ENCODE measurements at places on chromosomes 4 and X.

GRCh38 chr4:188015025-188015940 lies 19.7 kb downstream of the ZFP42 start:
- DNase-seq = no peak

- DNase-seq = no peak
Observed at GRCh38 chrX:64176876-64177275, 28.6 kb downstream of the AMER1 start.

DNA sequence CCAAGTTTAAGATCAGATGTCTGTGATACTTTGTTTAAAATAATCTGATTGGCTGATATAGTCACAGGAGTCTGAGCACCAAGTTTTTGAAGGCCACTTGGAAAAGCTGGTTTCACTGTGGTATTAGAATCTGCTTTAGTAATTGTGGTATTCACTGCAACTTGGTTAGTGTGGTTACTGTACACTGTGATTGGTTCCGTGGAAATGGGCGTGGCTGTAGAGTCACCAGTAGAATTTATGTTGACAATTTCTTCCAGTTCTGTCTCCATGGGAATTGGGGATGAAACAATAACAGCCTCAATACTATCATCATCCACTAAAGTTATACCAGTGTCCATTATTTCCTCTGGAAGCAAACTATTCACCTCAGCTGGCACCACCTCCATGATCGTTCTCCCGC lies 26.2 kb downstream of the LIN54 start:
- no peak for DNase-seq

DNA sequence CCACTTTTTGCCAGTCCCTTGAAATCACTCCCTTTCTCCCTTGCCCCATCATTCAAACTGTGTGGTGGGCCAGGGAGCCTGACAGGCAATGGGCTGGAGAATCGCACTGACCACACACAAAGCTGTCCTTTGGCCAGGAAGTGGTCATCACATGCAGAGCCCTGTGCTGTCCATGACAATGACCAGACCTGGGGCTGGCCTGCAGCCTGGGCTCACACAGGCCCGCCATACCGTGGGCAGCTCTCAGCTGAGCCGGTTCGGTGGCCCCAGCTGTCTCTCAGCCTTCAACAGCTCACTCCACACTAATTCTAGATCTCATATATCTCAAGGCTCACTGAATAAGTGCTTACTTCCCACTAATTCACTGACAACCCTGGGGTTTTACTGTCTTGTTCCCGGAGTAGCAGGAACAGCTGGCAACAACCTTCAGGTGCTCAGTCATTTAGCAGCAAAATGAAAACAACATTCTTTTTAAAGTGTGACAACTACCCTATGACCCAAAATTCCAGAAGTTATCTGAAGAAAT lies 48.0 kb downstream of the USP46 start:
- no peak for DNase-seq

- DNase-seq = no peak
Observed at GRCh38 chr4:99845179-99845578, 28.6 kb downstream of the DAPP1 start.

DNA sequence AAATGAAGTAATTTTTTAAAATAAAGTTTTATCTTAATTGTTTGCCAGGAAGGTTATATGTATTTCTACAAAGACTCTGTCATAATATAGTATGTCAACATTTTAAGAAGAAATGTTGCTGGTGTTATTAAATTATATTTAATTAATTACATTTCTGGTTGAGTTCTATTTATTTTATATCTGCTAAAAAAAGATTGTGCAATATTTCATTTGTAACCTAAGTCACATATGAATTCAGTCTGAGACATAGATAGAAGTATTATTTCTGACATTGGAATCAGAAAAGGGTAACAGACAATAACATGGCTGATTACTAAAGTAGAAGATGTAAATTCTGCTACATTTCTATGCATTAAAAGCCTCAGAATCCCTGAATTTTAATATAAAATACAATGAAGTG lies 1985.1 kb downstream of the C4orf33 start:
- no peak for DNase-seq

GRCh38 chr4:160319868-160320260 lies 1217.0 kb downstream of the RAPGEF2 start:
- no peak for DNase-seq

- no peak for DNase-seq
Observed at GRCh38 chr4:123297836-123298235, 98.8 kb upstream of the SPRY1 start.

GRCh38 chrX:109600237-109600651 lies 24.7 kb downstream of the KCNE5 start:
- peak; percentile 2 for DNase-seq

GRCh38 chrX:69024931-69025330 lies 140.3 kb downstream of the PJA1 start:
- DNase-seq = no peak

GRCh38 chr4:1984406-1985191 lies 24.2 kb downstream of the NELFA start:
- DNase-seq = no peak

GRCh38 chr4:118807659-118808058 lies 28.3 kb downstream of the SEC24D start:
- no peak for DNase-seq

- no peak for DNase-seq
Observed at GRCh38 chr4:182350041-182350440, 106.8 kb downstream of the TENM3 start.

- DNase-seq = no peak
Observed at GRCh38 chrX:119231936-119232445, 4.1 kb upstream of the PGRMC1 start.

- DNase-seq = no peak
Observed at GRCh38 chr4:113893546-113893945, 85.9 kb downstream of the ARSJ start.

DNA sequence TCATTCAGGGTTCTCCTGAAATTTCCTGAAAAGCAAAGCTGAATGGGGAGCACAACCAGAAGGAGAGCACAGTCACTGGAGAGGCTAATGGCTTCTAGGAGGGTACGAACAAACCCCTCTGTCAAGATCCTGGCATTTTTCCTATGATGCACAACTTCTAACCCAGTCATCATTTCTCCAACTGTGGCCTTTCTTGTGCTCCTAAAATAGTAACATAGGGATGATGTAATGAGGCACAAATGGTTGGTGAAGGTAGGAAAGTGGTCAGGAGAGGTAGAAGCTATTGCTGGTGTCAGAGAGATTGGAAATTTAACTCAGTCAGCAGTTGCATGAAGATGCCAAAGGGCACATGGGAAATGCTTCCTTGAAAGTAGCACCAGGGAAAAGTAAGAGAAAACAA lies 52.7 kb downstream of the SLC10A7 start:
- no peak for DNase-seq

DNA sequence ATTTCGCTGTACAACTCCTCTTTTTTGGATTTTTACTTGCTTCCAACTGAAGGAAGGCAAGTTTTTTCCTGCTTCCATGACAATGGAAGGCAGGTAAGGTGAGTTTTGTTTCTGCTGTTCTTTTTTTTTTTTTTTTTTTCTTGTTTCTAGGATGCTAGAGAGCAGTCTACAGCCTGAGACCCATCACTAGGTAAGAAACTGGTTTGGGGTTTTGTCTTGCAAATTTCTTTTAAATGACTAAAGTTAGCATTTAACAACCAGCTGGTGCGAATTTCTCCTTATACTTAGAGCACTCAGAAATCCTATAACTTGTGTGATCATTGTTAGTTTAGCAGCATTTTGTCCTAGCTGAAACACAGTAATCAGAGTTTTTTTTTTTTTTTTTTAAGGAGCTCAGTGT lies 378.4 kb upstream of the CNKSR2 start:
- no peak for DNase-seq

DNA sequence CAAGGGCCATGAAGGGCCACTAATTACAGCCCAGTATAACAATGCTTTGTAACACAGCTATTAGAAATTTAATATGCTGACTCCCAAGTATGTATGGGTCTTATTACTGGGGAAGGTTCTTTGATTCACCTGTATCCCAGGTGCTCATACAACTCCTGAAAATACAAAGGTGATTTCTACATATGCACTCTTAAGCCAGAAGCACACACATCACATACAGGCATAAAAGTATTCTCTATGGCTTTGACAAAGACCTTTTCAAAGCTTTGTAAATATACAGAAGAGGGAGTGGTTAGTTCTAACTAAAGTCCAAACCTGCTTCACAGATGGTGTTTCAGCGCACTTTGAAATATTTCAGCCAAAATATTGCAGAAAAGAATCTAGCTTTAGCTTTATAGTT lies 191.5 kb downstream of the SNCA start:
- DNase-seq = peak; percentile 15

- DNase-seq = no peak
Observed at GRCh38 chr4:3867403-3868100, 101.4 kb downstream of the ADRA2C start.

- no peak for DNase-seq
Observed at GRCh38 chr4:151417164-151417571, 8.2 kb downstream of the FHIP1A start.

DNA sequence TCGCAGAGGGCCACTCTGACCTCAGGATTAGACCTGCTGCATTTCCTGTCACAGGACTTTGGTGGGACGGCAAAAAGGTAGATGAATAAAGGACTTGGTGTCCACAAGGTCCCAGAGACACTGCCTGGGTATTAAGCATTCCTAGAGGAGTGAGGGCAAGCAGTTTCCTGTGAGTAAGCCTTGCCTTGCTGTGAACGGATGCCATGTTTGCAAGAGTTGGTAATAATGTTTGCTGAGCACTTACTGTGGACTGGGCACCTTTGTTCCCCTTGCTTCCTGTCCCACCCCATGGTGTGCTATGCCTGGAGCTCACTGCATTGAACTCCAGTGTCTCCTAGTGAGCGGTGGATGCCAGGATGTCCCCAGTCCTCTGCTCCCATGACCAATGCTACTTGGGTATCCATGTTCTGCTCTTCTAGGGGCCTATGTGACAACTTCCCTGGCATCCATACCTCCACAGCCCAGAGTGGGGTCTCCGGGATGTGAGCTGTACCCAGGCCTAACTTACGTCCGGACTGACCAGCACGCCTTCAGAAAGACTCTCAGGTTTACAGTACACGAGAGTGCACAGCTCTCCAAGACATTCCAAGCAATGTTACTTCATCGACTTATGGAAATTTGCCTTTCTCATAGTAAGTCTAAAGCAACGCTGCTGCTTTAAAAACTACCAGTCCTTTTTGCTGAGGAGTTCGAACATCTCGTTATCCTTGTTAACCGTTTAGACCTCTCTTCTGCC lies 95.5 kb upstream of the MSX1 start:
- DNase-seq = no peak

GRCh38 chr4:158970812-158971211 lies 132.1 kb upstream of the RAPGEF2 start:
- DNase-seq = no peak

DNA sequence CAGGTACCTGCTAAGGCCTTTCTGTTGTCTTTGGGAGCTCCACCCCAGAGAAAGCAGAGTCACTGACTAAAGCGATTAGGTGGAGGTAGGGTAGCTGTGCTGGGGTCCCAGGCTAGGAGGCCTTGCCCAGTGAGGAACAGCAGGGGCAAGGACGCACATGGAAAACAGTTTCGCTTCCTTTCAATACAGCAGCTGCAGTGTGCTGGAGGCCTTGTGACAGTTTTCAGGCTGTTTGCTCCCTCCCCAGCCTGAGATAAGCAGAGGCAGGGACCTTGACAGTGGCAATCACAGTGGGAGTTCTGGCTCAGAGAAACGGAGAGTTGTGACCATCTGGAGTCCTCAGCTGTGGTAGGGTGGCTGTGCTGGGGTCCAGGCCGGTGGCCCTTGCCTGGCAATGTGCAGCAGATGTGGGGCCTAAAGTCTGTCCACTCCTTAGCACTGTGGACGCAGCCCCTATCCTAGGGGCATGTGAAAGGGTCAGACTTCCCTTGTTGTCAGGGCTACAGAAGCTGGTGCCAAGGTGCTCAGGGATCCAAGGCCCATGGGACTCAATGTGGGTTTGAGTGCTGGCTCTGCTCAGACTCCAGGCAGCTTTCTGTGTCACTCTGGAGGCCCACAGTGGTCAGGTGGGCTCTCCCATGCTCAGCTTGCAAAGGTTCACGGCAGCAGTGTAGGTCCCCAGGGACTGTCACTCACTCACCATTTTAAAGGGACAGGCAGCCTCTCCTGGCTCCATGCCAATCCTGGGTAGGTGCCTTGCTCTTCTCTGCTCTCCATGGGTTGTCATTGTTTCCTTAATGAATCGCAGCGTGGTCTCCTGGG lies 534.9 kb upstream of the FMR1 start:
- DNase-seq = peak; percentile 94

DNA sequence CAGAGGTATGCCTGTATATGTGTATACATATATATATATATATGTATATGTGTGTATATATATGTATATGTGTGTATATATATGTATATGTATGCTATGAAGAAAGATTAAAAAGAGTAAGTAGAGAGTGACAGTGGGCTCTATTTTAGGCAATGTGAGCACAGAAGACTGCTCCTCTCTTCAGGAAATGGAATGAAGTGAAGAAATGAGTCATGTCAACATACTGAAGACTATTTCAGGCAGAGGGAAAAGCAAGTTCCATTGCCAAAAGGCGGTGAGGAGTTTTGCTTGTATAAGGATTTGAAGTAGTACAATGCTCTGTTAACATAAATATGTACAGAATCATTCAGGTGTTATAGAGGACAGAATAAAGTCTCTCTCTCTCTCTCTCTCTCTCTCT lies 773.2 kb upstream of the FTHL17 start:
- no peak for DNase-seq

DNA sequence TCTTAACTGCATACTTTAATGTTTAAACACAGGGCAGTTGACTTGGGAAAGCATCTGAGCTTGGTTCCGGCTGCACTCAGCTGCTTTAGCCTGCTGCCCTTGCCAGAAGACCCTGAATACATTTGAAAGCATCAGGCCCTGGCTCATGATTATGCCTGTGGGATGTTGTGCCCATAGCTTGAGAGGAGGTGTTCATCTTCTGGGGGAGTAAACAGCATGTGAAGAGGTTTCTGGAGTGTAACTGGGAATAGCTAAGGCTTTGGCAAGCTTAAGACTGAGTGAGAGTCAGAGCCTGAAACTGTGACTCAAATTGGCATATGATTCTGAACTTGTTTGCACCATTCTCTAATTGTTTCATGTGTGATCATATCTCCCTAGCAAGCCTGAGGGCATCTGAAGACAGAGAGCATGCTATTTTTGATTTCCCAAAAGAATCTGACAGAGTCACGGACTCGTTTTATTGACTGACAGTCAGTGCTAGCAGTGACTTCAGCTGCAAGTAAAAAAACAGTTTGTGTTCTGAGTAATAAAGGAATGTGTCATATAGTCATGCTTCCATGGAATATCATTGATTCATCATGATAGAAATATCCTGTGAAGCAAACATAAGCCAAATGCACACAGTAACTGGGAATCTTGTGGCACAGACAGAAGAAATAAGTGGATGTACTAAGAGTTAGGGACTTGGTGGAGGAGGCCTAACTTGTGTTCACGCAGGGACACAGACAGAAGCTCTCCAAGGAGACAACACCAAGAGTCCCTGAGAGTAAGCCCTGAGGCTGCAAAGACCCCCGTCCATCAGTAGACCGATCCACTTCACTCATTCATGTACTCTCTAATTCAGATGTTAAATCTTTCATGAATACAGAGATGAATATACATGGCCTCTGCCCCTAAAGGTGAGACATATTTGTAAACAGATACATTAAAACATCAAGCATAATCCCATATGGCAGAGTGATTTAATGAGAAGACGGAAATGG lies 100.7 kb downstream of the SYNPO2 start:
- no peak for DNase-seq
